ENCODE measurements at places on chromosomes 16 and 17.

DNA sequence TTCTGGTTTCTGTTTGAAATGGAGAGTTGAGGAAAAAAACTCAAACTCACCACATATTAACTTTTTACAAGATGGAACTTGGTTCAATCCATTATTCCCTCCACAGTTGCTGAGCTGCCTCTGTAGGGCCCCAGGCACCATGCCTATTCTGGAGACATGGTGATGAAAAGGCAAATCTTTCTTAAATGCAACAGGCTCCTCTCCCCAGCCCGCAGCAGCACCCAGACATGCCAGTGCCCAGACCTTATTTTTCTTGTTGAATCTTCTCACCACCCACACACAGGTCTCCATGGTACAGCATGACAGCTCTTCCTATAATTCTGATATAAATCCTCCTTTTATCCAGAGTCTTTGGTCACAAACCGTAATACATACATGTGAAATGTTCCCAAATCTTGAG, 7.6 kb downstream of the CYTH1 start:
- DNase-seq, result no peak

DNA sequence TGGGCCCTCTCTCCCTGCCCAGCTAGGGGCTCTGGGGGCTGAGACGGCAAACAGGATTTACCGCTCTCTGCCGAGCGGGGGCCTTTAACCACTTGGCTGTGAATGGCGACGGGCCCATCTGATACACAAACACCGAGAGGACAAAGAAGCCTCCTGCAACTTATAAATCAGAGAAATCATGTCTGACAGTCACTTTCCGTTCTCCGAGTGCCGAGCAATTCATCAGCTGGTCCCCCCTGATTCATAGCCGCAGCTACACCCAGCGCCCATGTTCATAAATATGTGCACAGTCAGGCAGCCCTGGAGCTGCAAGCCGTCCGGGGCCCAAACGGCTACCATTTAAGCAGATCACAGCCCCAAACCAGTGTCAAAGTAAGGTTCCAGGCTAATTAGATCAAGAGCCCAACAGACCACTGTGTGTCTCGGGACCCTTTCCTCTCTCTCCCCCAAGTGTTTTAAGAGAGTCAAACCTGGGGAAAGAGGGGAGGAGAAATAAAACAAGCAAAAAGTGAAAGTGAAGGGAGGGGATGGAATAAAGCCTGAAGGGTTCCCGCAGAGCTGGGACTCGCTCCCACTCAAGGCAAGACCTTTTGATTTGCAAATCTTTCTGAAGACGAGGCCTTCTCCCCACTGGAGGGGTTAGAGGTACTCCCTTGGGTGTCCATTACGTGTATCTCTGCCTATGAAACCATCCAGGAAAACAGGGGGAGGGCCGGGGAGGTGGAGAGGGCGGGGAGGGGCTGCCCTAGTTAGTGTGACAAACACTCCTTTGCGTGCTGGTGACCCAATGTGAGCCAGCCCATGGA, 154.7 kb downstream of the C16orf78 start:
- no peak for DNase-seq

DNA sequence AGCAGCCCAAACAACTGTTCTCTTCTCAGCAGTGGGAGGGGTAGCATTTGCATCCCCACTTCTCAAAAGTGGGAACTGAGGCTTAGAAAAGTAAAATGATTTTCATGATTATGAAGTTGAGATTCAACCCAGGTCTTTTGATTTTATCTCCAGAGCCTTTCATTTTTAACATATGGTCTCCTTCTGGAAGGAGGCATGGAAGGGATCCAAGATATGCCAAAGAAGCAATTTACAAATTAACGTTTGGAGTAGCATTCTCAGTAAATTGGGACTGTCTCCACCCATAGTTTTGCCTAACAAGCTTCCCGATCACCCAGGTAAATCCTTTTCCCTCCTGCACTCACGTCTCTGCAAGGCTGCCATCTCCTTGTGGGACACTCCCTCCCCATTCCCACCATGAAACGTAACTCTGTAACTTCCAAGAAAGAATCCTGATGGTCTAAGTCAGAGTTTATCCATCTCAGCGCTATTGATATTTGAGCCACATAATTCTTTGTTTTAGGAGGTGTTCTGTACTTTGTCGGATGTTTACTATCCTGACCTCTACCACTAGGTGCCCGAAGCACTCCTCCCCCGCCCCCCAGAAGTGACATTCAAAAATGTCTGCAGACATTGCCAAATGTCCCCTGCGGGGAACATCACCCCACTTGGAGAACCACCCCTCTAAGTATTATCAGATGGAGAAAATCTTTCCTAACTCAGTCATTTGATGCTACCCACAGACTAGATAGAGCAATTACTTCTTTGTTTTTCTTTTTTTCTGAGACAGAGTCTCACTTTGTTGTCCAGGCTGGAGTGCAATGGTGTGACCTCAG, 32.9 kb upstream of the NFAT5 start:
- no peak for DNase-seq

GRCh38 chr16:397736-398332, 835 bp downstream of the NME4 start:
- no peak for DNase-seq

DNA sequence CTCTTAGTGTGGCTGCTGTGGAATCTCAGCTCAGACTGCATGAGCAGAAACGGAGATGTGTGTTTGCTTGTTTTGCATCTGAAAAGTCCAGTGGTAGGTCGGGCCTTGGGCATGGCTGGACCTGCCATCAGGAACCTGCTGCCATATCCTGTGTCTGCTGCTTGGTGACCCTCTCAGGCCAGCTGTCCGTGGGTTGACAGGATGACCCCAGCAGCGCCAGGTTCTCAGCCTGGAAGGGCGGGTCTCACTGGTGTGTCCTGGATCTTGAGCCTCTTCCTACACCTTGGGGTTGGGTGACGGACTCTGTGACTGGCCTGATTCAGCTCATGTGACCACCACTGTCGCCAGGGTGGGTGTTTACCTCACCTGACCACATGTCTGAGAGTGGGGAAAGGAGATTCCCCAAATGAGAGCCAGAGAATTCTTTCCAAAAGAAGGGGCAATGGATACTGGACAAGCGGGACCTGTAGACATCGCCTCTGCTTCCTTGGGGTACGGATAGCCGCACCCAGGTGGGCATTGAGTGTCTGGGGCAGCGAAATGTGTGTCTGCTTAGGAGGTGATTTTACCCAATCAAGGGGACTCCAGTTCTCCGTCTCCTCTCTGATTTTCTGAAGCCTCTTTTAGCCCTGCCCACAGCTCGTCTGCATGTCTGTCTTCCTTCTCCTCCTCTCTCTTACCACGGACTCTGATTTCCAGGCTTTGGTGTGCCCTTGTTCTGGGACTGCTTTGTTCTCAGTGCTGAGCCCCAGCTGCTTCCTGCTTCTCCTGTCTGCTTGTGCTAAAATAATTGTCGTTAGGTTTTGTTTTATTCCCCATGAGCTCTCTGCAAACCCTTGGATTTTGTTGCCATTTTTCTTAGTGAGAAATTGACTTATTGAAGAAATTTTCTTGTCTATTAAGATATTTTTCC, 399.7 kb downstream of the CPPED1 start:
- no peak for DNase-seq

- DNase-seq, result no peak
Observed at GRCh38 chr17:12664894-12665262, 812 bp upstream of the MYOCD start.

- DNase-seq, result no peak
Observed at GRCh38 chr16:49799172-49799571, 56.7 kb downstream of the ZNF423 start.

- no peak for DNase-seq
Observed at GRCh38 chr16:82979406-82980111, 352.8 kb downstream of the CDH13 start.

DNA sequence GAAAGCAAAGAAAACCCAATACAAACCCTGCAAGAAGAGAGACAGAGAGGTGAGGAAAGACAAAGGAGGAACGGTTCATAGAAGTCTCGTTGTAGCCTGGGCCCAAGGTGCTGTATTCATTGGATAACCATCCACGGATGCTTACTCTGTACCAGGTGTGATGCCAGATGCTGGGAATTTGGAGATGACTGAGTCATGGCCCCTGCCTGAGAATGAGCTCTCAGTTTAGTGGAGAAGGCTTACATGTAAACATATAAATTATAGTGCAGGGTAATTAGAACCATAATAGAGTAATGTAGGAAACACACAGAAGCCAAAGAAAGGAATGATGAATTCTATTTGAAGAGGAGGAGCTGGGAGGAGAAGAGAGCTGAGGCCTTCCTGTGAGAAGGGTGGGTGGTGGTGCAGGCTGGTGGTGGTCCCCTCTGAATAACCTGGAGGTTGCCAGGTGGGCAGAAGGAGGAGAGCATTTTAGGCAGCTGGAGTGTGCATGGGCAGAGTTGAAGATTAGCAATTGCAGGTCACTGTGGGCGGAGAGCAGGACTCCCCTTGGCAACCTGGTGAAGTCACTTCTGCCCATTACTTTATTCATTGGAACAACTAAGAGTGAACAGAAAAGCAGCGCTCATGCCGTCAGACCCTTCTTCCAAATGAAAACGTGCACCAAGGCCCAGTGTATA, 7.7 kb upstream of the ZG16 start:
- no peak for DNase-seq

DNA sequence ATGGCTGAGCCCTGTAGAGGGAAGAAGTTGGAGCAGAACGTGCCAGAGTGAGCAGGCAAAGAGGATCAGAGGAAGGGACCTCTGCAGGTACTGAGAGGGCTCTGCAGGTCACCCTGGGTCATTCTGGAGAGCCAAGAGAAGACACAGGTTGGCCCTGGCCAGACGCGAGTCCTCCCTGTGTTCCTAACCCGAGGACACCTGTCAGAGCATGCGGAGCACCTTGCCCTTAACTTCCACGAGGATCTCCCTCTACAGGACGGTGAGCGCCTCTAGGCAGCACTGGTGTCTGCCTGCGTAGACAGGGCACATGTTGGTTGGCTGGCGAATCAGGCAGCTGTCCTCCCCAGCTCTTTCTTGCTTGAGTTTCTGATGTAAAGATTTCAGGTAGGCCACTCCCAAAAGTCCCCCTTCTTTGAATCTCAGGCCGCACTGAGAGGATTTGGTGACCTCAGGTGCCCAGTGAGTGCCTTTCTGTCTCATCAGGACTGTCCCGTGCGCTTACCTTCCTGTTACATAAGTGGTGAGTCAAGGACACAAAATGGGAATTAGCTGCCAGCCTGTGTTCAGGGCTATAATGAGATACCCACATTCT, 45.3 kb downstream of the MPRIP start:
- no peak for DNase-seq

DNA sequence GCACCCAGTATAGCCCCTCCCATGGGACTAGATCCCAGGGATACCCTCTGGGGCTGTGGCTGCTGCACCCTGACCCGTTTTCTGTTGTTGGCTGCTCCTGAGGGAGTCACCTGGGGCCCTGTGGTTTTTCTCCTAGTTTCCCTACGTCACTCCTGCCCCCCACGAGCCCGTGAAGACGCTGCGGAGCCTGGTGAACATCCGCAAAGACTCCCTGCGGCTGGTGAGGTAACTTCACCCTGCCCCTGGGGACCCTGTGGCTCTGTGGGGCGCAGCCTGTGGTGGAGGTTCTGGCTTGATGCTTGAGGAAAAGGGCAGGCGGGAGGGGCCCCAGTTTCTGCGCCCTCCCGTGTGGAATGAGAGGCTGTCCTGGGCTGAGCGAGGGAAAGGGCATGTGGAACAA, 27.2 kb downstream of the MGRN1 start:
- DNase-seq, result no peak

DNA sequence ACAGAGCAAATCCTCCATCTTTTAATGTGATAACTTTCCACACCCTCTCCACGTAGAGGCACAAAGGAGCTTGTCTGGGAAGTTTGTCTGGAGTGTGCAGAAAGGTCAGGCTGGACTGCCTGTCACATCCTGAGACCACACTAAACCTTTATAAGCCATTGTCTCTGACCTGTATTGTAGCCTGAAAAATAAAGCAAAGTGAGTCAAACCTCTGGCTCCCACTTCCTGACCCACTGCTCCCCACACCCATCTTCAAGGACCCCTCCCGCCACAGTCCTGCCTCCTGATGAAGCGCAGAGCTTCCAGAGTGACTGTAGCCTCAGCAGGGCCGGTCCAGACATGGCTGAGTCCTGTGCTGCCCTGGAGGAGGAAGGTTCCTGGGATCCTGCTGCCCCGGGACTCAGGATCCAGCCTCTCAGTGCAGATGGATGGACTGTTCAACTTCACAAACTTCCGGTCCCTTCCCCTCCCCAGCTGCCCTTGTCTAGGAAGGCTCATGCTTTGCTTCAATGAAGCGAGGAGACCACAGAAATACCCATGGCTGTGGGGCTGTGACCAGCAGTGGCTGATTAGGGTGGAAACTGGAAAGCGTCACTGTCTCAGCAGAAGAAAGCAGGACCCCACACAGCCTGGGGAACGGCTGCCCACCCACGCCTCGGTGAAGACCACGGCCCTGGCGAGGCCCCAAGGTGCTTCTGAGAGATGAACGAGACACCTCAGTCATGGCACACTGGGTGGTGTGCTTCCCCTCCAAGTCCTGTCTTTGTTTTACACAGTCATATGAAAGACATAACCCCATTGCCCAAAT, 30.9 kb upstream of the CLEC18B start:
- DNase-seq, result no peak

DNA sequence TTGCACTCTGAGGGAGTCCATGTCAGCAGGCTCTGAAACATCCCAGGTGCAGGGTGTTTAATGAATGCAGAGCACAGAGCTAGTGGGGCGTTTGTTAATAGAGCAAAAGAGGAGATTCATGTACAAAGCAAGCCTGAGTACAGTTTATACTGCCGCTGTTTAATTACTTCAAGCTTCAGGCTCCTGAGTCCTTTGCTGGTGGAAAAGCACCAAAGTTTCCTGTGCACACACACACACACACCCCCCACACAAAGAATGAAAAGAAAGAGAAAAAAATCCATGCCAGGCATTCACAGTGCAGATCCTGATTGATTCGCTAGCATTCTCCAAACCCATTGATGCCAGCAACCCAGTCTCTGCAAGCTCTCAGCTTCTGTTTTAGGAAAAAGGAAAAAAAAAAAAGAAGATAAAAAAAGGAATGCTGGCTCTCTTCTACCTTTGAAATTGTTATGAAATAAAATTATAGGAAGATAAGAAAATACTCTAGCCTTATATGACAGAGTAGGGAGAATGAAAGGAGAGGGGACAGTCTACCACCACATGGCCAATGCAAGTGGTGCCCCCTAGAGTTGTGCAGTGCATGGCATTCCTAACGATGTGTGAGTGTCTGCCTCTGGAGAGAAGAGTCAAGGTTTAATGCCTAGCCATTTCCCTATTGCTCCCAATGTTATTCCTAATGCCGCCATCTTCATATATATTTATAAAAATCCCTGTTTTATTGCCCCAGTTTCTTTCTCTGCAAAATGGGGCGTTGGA, 216.5 kb downstream of the TMEM114 start:
- no peak for DNase-seq

DNA sequence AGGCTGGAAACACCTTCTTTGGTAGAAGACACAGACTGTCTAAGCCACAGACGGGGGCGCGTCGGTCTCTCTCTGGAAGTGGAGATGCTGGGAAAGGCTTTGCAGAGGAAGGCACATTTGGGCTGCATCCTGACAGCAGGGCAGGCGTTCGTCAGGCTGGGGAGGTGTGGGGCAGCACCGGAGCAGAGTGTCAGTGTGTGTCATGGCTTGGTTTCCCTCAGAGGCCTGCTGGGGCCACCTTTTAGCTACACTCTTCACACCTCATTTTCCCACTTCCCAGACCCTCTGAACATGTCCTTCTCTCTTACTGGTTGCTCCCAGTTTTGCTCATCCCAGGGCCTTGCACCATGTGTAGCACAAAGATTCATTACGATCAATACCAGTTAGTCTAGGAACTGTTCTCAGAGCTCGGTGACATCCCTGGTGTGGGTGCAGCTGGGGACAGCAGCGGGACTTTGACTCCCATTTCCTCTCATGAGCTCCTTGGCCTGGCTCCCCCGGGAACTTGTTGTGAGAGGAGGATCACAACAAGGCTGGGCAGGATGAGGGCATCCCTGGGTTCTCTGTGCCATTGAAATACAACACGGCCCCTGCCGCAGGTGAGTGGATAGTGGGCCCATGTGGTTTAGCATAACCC, 33.1 kb downstream of the SMARCE1 start:
- DNase-seq, result no peak

GRCh38 chr17:10357768-10358167, 15.0 kb downstream of the MYH13 start:
- DNase-seq, result no peak

All from Panc1 (cell line).